Femur (tissue), 1 donor: ENCODE measurements at places on chromosomes 11 and 22.

- no peak for DNase-seq
Observed at GRCh38 chr11:93737904-93738612, 3.2 kb downstream of the TAF1D start.

DNA sequence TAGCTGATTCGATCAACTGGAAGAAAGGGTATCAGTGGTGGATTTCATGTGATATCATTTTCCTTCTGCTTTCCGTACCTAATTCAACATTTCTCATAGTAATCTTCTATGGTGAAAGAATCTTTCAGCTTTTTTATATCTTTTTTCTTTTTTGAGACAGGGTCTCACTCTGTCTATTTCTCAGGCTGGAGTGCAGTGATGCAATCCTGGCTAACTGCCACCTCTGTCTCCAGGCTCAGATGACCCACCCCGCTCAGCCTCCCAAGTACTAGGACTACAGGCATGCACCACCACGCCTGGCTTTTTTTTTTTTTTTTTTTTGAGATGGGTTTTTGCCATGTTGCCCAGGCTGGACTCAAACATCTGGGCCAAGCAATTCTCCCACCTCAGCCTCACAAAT lies 18.6 kb upstream of the CHORDC1 start:
- DNase-seq = no peak

GRCh38 chr11:24661331-24661730 lies 164.5 kb downstream of the LUZP2 start:
- no peak for DNase-seq

DNA sequence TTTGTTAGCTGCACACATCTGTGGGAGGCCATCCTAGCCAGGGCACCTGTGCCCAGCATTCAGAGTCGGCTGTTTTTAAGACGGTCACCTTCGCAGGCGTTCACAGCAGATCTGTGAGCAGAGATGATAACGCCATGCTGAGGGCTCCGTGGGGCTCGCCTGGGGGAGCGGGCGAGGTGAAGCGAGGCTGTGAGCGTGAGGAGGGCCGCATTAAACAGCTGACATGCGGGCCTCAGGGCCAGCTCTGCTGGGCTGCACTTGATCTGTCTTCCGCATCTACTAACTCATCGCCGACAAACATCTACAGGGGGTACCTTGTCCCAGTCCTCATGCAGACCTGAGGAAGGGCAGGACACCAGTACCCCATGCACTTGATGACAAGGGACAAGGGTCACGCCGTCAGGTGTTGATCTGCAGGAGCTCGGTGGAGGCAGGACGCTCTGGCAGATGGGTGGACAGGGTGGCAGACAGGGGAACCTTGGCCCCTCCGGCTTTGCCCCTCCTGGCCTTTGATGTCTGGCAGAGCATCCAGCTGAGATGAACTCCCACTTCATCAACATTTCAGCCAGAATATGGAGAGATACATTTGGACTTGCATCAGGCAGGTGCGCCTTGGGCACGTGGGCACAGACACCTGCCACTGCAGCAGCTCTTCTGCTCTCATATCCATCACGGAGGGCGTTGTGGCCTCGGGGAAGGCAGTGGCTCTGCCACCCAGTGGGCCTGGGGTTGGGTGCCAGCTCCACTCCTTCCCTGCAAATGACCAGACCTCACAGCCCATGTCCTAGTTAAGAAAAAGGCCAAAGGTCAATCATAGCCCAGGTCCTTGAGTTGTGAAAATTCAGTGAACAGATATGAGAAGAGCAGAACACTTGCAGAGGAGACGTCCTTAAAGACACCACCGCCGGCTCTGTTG lies 822.9 kb downstream of the BRD1 start:
- DNase-seq = no peak

GRCh38 chr22:45672564-45673481 lies 1.2 kb downstream of the ATXN10 start:
- no peak for DNase-seq
